ENCODE measurements at places on chromosomes 3 and 15.

- DNase-seq = no peak
Observed at GRCh38 chr3:170055209-170055608, 17.4 kb downstream of the GPR160 start.

- DNase-seq = no peak
Observed at GRCh38 chr3:76370749-76371520, 585.6 kb upstream of the ZNF717 start.

DNA sequence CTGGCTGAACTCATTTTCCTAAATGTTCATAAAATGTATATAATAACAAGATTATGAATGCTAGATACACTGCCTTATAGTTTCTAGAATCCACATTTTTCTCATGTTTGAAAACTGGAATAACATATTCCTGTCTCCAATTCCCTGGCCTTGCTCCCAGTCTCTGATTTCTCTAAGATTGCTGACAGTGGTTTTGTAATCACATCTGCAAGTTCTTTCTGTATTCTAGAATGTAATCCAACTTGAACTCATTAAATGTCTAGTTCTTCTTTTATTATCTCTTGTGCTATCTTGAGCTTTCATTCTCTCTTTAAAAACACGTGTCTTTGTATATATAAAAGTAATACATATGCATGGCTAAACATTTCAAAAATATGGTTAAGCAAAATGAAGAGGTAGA is 215.2 kb upstream of the ADAMTS9 start:
- DNase-seq = no peak

- DNase-seq = no peak
Observed at GRCh38 chr15:64630396-64631107, 144.8 kb downstream of the RBPMS2 start.

GRCh38 chr15:63601026-63601703 is 4.0 kb downstream of the FBXL22 start:
- DNase-seq = no peak

DNA sequence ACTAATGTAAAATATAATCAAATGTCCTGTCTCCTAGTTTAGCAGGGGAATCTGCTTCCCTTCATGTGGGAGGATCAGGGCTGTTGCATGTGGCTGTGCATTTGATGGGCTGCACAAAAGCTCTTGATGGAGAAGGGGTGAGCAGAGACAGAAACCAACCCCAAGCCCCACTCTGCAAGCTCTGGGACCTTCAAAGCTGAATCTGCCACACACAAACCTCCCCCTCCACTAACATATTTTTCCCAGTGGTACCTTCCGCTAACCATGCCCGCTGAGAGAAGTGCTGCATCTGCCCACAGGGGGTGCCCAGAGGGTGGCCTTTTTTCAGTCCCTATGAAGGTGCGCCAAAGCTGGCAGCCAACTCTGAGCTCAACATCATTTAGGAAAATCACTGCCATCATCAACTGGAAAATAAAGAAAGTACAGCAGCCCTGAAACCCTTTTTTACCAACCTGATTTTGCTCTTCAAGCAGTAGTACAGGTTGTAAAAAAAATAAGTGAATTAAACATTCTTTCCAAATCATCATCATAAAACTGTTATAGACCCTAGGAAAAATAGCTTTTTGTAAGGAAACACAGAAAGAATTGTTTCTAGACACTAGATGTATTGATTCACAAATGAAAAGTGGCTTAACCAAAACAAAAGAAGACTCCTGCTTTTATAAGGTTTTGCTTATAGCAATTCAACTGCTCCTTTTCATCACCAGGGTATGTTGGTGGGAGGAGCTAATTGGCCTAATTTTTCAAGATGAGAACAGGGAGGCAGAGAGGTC is 97.0 kb downstream of the HHLA2 start:
- no peak for DNase-seq

Data from Panc1 (cell line).